Hair follicle dermal papilla cell (primary cell): ENCODE measurements at places on chromosomes 12 and 14. TPM values are rescaled to one million over a fixed set of nuclear protein-coding genes. Genes with fewer than 3 reads are reported as not detected.

Gene GALNT6
- total RNA-seq: 42.2 and 48.9 TPM in 2 replicates

Gene TAS2R31
- 6.4 and 10.9 TPM in 2 replicates for total RNA-seq

Gene KRT3
- total RNA-seq: not detected in 2 replicates

Gene ZNF605
- total RNA-seq: 11.9 and 15.1 TPM in 2 replicates

Gene GLI1
- 0.16 and 0.61 TPM in 2 replicates for total RNA-seq

Gene SIX6
- total RNA-seq: 0.16 TPM in 1 of 2 replicates, not detected in the other

Gene SLC22A17
- 22.5 and 27.3 TPM in 2 replicates for total RNA-seq

Gene LRTM2
- total RNA-seq: not detected in 2 replicates

Gene COL2A1
- total RNA-seq: 0.16 TPM in 1 of 2 replicates, not detected in the other

Gene KRT2
- not detected in 2 replicates for total RNA-seq

Gene PGF
- total RNA-seq: 101 and 129 TPM in 2 replicates

Gene DNAJC22
- 0.32 and 1.1 TPM in 2 replicates for total RNA-seq
